Nucleus accumbens (tissue), 56 donors: ENCODE measurements at places on chromosomes 5 and 9.

DNA sequence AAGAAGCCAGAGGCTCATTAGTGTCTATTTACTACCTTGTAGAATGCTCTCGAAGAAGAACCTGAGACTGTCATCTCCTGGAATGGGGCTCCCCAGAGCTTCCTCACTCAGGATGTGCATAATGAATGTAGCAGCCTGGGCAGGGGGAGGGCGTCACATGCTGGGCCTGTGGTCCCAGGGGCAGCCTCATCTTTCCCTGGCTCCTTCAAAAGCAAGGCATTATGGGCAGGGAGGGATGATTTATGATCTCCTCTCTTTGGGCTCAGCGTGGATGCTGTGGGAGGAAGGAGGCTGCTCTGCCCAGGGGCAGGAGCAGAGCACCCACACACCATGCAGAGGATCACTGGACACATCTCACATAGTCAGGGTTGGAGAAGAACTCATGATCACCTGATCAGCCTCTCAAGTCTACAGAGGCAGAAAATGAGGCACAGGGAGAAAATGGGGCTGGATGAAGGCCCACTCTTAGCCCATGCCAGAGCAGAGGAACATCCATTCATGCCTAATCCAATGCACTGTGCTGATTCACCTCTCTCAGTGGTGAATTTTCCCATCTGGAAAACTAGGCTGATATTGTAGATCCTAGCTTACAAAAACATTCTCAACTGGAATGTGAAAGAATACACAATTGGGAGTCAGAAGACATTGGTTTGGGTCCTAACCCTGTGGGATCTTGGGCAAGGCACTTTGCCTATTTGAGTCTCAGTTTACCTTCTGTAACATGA, 173.7 kb downstream of the CARTPT start:
- no peak for DNase-seq

DNA sequence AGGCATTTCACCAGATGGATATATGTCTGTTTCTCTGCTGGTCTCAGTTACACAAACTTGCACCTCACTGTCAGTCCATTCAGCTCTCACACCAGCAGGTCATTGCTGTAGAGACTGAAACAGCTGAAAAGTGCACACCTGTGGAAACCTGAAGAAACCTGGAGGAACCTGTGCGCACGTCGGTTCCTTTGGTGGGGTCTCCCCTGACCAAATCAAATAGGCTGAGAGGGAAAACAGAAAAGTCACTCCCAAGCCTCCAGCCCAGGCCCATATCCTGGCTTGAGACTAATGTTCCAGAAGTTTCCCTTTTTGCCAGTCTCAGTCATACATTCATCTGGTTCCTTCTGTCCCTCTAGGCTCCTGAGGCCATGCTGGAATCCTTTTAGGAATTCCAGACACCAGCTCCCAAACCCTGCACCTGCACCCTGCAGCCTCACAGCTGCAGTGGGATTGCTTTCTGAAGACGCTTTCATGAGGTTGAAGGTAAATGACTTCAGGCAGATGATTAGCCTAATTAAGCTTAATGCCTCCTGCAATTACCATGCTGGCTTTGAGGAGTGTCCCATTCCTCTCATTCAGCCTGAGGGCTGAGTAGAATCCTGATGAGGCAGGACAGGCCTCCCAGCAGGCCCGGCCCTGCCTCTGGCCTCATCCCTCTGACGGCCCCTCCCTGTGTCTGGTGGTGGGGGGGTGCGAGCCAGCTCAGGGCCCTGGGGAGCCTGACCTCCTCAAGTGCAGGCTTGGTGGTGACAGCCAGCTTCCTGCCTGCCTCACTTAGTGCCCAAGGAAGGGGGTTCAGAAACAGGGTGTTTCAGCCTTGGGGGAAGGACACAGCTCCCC, 24.3 kb upstream of the CXCL14 start:
- DNase-seq: no peak

- DNase-seq: no peak
Observed at GRCh38 chr5:83025690-83026478, 51.3 kb downstream of the TMEM167A start.

DNA sequence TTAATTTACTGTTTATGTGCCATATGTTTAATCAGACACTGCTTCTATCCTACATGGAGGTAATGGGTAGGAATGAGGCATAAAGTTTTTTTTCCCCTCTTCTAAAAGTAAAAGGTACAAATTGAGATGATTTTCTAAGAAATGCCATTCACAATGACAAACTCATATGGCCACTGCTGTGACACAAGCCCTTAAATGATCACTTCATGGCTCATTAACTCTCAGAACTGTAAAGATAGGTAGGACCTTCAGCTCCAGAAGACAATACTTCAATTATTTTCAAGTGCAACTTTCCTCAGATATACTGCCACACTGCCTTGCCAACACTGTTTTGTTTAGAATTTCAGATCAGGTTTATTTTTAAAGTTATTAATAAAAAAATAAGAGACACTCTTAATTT, 362.9 kb upstream of the ZNF608 start:
- DNase-seq: no peak

DNA sequence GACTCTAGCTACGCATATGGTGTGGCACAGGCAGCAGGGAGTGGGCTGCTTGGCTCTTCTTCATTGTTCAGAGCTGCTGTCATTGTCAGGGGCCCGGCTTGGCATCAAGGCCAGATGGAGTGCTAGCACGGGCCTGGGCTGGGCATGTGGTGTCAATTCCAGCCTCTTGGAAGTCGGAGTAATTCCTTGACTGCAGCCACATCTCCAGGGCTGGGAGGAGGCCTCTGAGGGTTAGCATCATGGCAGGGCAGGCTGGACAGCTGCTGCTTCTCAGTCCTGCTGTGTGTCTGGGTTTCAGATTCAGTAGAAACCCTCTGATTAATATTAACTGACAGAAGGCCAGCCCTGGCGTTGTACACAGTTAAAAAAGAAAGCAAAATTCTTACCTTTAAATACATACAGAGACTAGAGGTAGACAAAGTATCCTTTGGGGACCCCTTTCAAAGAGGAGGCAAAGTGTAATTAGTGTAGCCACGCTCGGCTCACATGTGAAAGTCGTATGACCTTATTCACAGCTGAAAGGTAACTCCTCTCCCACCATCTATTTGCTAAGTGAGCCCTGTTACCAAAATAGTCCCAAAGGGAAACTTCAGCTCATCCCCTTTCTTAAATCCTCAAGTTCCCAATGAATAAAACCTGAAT, 126.4 kb downstream of the DOCK2 start:
- no peak for DNase-seq

- DNase-seq: no peak
Observed at GRCh38 chr5:168681556-168682183, 102.5 kb upstream of the PANK3 start.

GRCh38 chr5:103458497-103459040, 104.0 kb downstream of the NUDT12 start:
- DNase-seq: no peak

- no peak for DNase-seq
Observed at GRCh38 chr9:86252870-86253269, 6.6 kb downstream of the C9orf153 start.

GRCh38 chr5:75678155-75678554, 39.1 kb downstream of the POC5 start:
- DNase-seq: no peak

- DNase-seq: no peak
Observed at GRCh38 chr9:107170801-107171200, 112.3 kb upstream of the RAD23B start.

GRCh38 chr5:134083517-134083916, 31.0 kb upstream of the TCF7 start:
- DNase-seq: no peak

DNA sequence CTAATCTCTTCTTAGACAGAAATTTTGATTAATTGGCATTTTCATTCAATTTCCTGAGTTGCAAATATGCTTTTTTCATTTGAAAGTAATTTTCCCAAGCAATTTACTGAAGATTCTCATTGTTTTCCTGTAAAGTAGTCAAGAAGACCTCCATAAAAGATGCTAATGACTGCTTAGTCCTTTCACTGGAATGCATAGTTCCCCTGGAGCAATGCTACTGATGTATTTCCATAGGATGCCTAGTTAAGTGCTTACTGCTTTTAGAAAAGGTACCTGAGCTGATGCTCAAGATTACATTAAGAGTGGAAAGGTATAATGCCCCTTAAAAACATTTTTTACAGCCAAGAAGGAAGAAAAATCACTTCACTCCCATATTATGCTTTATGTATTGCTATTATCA, 109.2 kb upstream of the EMB start:
- no peak for DNase-seq

- DNase-seq: no peak
Observed at GRCh38 chr5:100423330-100423729, 111.8 kb upstream of the FAM174A start.
